ENCODE measurements at places on chromosomes 16 and 17.

- DNase-seq = peak; percentile 77
Measured at GRCh38 chr16:16025214-16025968, 76.0 kb downstream of the ABCC1 start.

GRCh38 chr16:64251742-64252141 is 870.1 kb downstream of the CDH11 start:
- no peak for DNase-seq

GRCh38 chr17:50188531-50188920 is 12.9 kb downstream of the COL1A1 start:
- DNase-seq = no peak

- no peak for DNase-seq
Measured at GRCh38 chr17:33914125-33914524, 341.0 kb upstream of the CCL2 start.

GRCh38 chr17:82235775-82236141 is 6.9 kb downstream of the SLC16A3 start:
- DNase-seq = no peak

DNA sequence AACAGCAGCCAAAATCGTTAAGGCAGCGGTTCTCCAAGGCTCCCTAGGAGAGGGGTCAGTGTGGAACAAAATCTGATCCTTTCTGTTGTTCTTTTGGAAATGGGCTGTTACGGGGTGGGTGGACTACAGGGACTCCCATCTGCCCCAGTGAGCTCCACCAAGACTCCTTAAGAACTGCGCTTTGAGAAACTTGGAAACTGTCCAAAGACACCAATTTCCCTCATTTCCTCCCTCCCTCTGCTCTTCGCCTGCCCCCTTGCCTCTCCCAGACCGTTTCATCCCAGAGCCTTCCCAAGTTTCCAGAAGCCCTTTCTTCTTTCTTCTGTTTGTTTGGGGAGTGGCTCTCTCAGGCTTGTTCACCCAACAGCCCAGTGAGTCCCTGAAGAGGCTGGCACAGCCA is 205.4 kb downstream of the COPRS start:
- DNase-seq = no peak

- no peak for DNase-seq
Measured at GRCh38 chr16:1913327-1914083, 4.7 kb downstream of the HS3ST6 start.

- peak; percentile 84 for DNase-seq
Measured at GRCh38 chr16:578870-579405, 9.2 kb downstream of the PIGQ start.
